ENCODE measurements at places on chromosomes 13 and 19.

DNA sequence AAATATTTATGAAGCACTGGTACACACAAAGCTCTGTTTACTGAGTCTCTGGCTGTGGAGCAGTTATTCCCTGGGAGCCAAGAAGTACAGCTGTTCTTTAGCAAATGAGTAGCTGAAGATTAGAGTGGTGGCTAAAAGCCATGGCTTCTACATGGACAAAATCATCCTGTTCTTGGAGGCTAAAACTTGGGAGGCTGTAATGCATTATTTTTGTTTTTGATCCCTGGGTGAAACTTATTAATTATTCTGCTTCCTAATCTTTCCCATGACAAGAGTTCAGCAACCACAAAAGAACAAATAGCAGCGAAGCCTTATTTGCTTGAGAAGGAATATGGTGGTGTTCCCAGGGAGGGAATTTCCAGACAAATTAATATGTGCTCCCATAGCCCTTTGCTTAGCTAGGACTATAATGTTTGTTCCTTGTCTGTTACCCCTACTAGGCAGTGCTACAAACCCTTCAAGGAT, 109.5 kb downstream of the DCT start:
- no peak for DNase-seq

GRCh38 chr19:4976401-4977298, 7.7 kb downstream of the KDM4B start:
- peak; percentile 71 for DNase-seq

DNA sequence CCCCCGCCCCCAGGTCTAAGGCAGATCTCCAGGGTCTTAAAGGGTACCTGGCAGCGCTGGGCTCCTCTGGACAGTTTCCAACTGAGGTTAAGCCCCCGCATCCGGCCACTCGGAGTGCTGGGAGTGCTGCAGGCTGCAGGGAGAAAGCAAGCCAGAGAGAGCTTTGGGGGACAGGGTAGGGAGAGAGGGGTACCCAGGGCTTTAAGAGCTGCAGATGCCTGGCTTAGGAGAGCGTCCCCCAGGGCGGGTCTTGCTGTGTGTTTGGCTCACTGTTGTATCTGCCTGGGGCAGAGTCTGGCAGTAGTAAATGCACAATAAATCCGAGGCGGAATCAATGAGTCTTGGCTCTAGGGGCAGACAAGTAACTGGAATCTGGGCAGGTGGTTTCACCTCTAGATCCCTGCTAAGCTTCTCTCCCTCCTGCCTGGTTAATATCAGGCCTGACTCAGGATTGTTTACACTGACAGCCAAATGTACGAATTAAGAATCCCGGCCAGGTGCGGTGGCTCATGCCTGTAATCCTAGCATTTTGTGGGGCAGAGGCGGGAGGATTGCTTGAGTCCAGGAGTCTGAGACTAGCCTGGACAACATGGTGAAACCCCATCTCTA, 798 bp upstream of the COX6B2 start:
- DNase-seq = no peak

DNA sequence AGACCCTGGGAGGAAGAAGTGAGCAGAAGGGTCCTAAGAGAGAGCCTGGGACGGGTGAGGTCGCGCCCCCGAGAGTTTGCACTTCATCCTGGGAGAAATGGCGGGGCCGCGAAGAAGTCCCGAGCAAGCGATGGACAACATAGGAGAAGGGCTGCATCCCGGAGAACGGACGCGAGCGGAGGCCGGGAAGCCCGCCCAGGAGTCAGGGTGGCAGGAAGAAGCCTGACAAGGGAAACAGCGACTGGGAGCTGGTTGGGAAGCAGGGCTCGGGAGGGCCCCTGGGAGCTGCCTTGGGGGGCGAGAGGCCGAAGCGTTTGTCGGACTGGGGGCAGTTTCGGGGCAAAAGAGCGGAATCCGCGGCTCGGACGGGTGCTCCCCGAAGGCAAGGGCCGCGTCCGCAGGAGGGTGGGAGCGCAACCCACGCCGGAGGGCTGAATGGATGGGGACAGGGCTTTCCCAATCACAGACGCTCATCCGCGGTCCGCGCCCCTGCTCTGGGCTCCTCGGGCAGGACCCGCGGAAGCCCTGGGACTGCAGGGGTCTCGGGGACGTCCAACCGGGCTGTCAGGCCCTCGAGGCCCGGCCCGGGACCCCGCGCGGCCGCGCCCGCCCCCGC, 469 bp downstream of the ABHD17A start:
- no peak for DNase-seq

- no peak for DNase-seq
Observed at GRCh38 chr13:45809801-45810394, 41.7 kb downstream of the SIAH3 start.

DNA sequence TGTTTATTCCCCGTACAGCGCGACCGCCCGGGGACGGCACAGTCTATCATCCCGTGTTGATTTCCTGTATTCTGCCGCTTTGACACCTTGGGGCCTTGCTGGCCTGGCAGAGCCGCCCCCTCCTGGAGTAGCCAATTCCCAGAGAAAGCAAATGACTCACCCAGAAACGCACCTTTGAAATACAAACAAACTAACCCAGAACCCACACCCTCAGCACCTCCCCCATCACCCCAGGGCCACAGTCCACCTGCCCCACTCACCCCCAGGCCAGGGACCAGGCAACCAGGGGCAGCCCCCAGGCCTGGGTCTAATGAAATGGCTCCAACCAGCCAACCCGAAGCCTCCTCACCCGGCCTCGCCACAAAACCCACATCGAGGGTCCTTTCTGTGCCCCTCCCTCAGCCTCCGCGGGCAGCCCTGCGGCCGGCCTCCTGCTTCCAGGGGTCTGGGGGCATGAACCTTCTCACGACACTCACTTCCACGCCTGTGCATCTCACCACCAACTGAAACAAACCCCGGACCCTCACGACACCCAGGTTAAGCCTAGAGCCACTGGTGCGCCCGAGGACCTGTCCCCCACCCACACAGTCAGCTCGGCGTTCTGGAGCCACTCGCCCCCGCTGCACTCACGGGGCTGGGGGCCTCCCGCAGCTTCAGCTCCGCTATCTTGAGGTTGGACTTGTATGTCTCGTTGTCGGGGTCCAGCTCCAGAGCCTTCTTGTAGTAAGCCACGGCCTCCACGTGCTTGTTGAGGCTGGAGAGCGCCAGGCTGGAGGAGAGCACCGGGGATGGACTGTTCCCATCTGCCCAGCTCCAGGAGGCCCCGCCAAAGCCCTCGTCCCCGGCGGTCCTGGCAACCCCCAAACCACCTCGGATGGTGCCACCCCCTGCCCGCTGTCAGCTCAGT, 20.9 kb downstream of the SGTA start:
- no peak for DNase-seq

Data from CD4-positive, alpha-beta T cell treated with Interferon gamma for 1 hour (primary cell).